ENCODE measurements at places on chromosomes 4 and X. TPM values are rescaled to one million over a fixed set of nuclear protein-coding genes. Genes with fewer than 3 reads are reported as not detected.

KCND1 gene
- 0.17 TPM for total RNA-seq

REELD1 gene
- not detected for total RNA-seq

TKTL2 gene
- total RNA-seq = not detected

VSIG1 gene
- total RNA-seq = 0.83 TPM

MMRN1 gene
- total RNA-seq = 0.29 TPM

RASL11B gene
- 1.1 TPM for total RNA-seq

PPP2R2C gene
- total RNA-seq = 0.17 TPM

SUPT20HL2 gene
- total RNA-seq = not detected

USP17L21 gene
- total RNA-seq = not detected

MAGEC1 gene
- not detected for total RNA-seq

CCNA2 gene
- total RNA-seq = 34.9 TPM

NCAPG gene
- total RNA-seq = 12.7 TPM

NAP1L3 gene
- total RNA-seq = 2.5 TPM

CSAG3 gene
- total RNA-seq = not detected

UFSP2 gene
- total RNA-seq = 24.7 TPM

GPR119 gene
- not detected for total RNA-seq

ARHGAP36 gene
- not detected for total RNA-seq

BLTP1 gene
- total RNA-seq = 40.7 TPM

DUSP9 gene
- total RNA-seq = 0.16 TPM

TREX2 gene
- total RNA-seq = 2.5 TPM

SHROOM3 gene
- 136 TPM for total RNA-seq

PAGE3 gene
- total RNA-seq = not detected

MAGEA2B gene
- total RNA-seq = not detected

ARHGAP6 gene
- not detected for total RNA-seq

EXOC1 gene
- 34.0 TPM for total RNA-seq

SRPX2 gene
- 4.0 TPM for total RNA-seq

CXCL8 gene
- total RNA-seq = 3.6 TPM

PARM1 gene
- total RNA-seq = 0.33 TPM

MEPE gene
- total RNA-seq = not detected

SHOX gene
- total RNA-seq = not detected

SAP30 gene
- total RNA-seq = 13.3 TPM

GNRHR gene
- total RNA-seq = not detected

SOWAHB gene
- 2.9 TPM for total RNA-seq

PFKFB1 gene
- total RNA-seq = 0.67 TPM

TRIM2 gene
- total RNA-seq = 29.6 TPM

All from mammary epithelial cell (primary cell).